ENCODE measurements at places on chromosomes 1 and 21.

DNA sequence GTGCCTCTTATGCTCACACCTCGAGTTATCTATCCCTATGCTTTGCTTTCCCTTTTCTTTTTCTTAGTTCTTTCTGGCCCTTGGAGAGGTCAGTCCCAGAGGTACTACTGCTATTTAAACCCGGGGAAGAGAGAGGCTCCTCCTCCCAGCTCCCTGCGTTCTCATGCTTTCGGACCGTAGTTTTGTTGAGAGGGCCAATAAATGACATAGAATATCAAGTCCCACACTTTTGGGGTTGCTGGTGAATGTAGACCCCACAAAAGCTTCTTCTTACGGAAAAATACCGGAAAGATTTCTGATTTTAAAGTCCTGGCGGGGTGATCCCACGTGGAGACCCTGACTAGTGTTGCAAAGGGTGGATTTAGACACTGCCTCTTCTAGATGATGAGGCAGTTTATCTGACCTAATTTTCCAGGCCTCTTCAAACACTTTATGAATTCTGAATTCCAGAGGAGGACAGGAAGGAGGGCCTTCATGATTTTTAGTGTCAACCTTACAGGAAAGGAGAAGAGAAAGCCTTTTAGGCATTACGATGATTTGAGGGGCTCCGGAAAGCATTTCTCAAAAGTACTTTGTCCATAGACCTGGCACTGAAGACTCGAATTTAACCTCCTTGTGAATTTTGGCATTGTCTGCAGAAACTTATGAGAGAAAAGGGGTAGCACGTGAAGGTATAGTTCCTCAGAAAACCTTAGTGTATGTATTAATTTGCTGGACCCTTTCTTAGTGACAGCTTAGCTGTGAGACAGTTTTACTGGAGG is 694 bp downstream of the TMEM167B start:
- DNase-seq: no peak

GRCh38 chr1:39574646-39575045 is 1.9 kb downstream of the PABPC4 start:
- peak; percentile 1 for DNase-seq

DNA sequence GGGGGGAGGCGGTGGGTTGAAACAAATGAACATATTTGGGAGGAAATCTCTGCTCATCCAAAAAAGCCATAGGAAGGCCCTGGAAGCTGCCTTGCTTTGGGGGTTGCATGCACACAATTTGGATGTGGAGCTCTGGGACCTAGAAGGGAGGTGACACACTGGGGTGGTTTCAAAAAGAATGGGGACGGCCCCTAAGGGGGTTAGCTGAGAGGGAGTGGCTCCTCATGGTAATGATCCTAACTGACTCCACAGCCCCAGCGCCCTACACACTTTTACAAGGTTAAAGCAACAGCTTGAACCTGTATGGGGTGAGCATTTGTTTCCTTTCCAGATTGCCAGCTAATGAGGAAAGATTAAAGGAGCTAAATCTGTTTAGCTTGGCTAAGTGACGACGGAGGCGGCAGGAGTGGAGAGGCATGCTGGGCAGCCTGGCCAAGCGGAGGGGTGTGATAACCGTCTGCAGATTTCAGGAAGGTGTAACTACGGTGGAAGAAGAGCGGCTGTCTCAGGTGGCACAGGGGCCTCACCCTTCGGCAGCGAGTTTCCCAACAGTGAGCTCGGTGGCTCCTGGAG is 107.3 kb downstream of the RNF220 start:
- DNase-seq: no peak

DNA sequence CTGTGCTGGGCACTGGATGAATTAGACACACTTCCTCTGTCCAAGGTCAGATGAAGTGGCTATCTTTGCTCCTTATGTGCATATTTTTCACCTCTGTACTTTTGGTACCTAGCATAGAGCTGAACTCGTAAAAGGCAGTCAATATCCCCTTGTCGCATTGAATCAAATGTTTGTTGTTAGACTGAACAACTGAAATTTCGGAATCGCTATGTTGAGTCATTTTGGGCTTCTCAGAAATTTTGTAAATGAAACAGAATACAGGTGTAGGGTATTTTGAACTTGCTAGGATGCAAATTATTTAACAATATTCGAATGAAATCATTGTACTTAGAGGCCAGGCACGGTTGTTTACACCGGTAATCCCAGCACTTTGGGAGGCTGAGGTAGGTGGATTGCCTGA is 48.0 kb downstream of the PDE4B start:
- DNase-seq: no peak

DNA sequence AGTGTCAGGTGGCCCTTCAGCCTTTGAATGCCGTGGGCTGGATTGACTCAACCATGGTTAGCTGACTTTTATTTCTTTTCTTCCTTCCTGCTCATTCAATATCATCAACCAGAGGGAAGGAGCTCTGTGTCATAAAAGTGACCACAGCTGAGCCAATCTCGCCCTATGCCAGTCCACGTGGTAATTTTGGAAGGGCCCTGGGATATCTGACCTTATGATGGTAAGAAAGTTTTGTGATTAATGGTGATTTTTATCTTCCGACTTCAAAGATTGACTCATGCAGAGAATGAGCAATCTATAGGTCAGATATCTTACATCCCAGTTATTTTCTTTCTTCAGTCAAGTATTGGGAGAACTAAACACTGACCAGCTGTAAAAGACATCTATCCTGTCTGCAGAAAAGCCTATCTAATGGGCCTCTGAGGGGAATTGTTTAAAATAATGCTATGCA is 170.3 kb downstream of the ZC3H11B start:
- no peak for DNase-seq

DNA sequence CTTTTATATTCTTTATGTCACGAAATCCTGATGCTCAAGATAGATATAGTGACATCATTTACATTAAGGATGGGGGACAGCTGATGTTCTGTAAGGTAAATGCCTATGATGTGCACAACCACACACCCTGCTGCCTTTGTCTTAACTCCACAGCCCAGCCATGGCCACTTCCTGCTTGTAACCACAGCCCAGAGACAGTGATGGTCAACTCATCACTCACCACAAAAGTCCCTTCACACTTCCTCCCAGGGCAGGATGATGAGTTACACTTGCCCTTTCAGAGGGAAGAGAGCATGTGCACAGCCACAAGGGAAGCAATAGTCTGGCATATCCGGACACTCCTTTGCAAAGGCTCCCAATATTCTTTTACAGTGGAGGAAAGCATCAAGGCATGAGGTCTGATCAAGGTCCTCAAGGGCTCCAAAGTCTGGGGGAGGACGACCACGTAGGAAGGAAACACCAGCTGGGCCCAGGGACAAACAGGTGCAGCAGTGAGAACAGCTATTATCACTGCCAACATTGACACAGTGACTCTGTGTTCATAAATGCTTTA is 53.8 kb downstream of the PLPP3 start:
- no peak for DNase-seq

DNA sequence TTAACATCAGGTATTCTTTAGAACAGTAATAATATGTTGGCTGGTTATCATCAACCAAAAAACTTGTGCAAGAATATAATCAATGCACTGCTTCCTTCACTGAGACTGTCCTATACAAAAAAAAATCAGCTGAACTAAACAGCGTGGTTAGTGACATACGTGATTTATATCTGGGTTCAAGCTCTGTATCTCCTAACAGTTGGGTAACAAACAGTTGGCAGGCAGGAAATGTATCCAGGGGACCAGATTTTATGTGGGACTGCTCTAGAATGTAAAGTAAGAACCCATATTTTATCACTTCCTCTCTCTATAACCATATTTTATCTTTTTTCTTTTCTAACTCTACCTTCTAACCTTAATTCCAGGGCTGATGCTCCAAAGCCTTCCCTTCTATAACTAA is 8.0 kb downstream of the ACBD6 start:
- no peak for DNase-seq

- DNase-seq: no peak
Measured at GRCh38 chr1:226686440-226687425, 52.3 kb downstream of the ITPKB start.

GRCh38 chr1:50705699-50706098 is 254.4 kb downstream of the FAF1 start:
- DNase-seq: no peak

DNA sequence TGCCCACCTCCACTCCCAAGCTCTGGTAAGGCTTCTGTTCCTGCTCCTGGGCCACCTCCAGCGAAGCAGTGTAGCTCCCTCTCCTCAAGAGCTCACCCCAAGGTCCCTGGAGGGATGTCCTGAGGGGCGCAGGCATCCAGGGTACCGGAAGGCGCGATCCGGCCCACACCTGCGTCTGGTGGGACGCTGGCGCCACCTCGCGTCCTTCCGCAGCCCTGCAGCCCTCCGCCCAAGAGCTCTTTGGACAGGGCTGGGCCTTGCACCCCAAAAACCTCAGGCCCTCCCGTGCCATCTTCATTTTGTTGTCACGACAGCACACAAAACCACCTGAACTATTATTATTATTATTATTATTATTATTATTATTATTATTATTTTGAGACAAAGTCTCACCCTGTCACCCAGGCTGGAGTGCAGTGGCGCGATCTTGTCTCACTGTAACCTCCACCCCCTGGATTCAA is 49.2 kb upstream of the PAX7 start:
- DNase-seq: peak; percentile 9

- DNase-seq: no peak
Measured at GRCh38 chr1:197360068-197360467, 92.0 kb downstream of the CRB1 start.

DNA sequence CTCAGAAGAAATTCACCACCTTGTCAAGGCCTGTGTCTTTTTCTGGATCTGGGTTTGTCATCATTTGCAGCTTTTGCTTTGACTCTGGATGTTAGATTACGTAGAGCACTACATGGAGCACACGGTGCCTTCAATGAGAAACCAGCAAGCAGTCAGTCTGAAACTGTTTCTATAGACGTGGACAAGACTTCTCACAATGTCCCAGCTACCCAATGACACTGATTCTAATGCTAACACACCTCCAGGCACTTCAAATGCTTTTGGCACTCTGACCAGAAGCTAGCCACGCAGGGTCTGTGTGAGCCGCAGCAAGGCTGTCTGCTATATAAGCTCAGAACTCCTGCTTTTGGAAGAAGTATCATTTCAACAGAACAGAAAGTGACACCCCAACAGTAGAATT is 38.2 kb downstream of the ITPKB start:
- DNase-seq: no peak

DNA sequence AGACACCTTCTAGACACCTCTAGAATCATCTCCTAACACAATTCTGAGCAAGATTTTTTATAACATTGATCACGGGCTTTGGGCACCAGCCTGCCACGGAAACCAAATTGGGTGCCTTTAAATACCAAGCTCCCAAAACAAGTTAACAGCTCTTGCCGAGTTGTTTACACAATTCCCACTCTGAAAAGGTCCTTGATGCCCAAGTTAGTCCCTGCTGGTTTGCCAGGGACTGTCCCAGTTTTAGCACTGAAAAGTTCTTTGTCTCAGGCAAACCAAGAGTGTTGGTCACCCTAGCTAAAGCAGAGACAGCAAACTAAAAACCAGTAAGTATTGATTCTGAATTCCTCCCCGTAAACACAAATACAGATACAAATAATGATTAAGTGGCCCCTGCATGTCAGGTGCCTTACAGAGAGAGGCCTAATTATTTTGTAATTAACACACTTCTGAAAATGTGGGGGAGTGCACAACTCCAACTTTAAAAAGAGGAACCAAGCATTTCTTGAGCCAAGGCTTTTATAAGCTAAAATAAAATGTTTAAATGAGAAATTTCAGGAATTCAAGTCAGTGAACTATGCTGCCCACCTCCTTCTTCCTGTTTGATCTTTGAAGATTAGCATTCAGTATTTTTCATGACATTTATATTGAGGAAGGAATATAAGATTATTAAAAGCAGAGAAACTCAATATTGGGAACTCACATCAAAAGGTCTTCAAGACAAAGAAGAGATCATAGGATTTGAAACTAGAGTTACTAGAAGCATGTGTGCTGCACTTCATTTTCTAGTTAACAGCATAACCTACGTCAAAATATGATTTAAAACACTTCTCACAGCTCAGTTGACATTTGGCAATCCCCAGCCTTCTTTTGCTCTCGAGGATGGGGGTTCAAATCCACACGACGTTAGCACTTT is 9.0 kb upstream of the UBE2U start:
- no peak for DNase-seq

DNA sequence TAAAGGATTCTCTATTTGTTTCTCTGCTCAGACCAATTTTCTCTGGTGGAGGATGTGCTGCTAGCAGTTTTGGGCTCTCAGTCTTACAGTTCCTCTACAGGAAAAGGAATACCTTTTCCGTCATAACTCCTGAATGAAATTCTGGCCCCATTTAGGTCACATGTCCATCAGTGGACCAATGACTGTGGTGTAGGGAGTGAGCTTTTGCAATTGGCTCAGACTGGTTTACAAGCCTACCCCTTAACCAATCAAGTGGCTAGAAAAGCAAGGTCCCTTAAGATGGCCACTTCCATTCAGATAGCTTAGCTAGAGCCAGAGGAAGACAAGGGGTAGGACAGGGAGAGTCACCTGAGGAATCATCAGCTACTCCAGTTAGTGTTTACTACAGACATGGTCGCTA is 16.4 kb upstream of the ZNF281 start:
- DNase-seq: no peak

- no peak for DNase-seq
Measured at GRCh38 chr1:8540971-8541370, 223.1 kb downstream of the SLC45A1 start.

DNA sequence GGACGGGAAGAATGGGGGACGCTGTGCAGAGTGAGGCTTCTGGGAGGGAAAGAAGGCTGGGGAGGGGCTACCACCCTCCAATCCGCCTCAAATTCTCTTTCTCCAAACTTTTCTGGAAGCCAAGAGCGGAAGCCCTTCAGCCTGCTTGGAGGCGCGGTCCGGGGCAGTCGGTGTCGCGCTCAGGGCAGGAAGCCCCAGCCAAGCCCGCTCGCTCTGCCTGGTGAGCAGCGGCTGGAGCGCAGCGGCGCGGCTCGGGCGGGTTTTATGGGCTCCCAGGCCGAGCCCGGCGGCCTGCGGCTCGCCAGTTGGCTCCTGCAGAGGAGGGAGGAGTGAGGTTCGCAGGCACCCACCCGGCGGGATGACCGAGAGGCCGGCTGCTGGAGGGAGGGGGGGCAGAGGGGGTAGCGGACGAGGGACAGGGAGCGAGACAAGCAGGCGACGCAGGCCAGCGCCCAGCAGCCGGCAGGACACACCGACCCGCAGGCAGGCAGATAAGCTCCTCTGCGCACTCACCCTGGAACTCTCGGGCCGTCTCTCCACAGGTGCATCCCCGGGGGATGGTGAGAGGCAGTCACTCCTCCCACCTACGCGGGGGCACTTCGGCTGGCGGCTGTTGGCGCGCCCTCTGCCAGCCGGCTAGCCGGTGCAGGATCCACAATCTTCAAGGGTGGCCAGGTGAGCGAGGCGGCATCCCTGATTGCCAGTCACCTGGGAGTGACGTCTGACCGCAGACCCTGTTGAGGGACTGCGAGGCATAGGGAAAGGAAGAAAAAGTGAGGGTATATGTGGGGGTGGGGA is at the start of gene AVPR1B:
TSS of gene AVPR1B (minus strand) at position 238 of the 798 bp plus-strand sequence. CDS start 498 bp downstream, outside the sequence.
- peak; percentile 73 for DNase-seq

- no peak for DNase-seq
Measured at GRCh38 chr1:206887701-206888100, 9.5 kb upstream of the IL24 start.
